ENCODE measurements at places on chromosomes 7 and 10.

GRCh38 chr10:102347236-102347828, 48.2 kb upstream of the NFKB2 start:
- peak; percentile 53 for DNase-seq

DNA sequence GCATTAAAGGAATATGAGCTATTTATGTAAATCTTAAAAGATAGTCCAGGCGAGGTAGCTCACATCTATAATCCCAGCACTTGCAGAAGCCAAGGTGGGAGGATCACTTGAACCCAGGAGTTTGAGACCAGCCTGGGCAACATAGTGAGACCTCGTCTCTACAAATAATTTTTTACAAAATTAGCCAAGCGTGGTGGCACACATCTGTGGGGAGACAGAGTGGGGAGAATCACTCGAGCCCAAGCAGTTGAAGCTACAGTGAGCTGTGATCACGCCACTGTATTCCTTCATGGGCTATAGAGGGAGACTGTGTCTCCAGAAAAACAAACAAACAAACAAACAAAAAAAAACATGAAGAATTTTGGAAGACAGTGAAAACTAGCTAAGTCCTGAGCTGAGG, 28.4 kb downstream of the HERC4 start:
- no peak for DNase-seq

GRCh38 chr7:75905785-75906604, 9.0 kb upstream of the POR start:
- peak; percentile 81 for DNase-seq

DNA sequence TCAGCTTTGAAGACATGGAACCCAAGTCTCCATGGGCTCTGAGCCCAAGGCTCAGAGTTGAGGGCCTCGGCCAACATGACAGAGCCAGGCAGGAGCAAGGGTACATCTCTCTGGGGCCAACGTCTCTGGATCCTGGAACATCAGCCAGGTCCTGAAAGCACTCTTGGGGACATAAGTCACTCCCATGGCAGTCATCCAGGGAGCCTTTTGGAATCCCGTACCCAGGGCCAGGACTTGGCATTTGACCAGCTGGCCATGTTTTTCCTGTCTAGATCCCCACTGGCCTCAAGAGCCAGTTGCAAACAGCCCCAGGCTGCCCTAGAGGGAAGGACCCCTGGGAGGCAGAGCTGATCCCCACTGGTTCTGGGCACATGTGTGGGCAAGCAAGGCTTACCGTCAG, 4.3 kb upstream of the CXCL12 start:
- no peak for DNase-seq

- DNase-seq: no peak
Observed at GRCh38 chr7:41217306-41217705, 485.6 kb downstream of the INHBA start.

GRCh38 chr7:108294595-108294994, 161.6 kb downstream of the NRCAM start:
- no peak for DNase-seq

GRCh38 chr10:7611909-7612308, 54.9 kb downstream of the ITIH5 start:
- no peak for DNase-seq

DNA sequence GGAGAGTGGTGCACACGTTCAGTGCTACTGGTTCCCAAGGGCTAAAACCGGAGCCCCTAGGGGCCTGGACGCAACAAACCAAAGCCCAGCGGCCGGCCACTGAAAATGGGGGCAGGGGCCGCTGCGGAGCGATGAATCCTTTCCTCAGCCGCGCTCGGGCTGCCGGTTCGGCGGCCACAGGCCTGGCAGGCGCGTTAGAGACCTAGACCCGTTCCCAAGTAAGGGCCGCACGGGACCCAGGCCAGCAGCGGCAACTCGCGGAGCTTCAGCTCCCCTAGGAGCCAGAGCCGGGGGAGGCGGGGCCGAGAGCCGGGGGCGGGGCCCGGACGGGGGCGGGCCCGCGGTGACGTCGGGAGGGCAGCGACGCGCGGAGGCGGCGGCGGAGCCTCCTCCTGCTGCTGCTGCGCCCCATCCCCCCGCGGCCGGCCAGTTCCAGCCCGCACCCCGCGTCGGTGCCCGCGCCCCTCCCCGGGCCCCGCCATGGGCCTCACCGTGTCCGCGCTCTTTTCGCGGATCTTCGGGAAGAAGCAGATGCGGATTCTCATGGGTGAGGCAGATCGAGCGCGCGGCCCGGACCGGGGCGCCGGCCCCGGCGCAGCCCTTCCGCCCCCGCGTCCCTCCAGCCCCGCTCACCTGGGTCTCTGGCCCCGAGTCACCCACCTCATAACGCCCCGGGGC, at the start of gene ARF5:
Gene ARF5, plus strand, starts transcription at position 393 of the 678 bp plus-strand sequence. Its CDS starts 88 bp downstream, at position 481.
- peak; percentile 63 for DNase-seq

- DNase-seq: peak; percentile 84
Observed at GRCh38 chr10:79111427-79111826, 42.7 kb downstream of the ZMIZ1 start.

DNA sequence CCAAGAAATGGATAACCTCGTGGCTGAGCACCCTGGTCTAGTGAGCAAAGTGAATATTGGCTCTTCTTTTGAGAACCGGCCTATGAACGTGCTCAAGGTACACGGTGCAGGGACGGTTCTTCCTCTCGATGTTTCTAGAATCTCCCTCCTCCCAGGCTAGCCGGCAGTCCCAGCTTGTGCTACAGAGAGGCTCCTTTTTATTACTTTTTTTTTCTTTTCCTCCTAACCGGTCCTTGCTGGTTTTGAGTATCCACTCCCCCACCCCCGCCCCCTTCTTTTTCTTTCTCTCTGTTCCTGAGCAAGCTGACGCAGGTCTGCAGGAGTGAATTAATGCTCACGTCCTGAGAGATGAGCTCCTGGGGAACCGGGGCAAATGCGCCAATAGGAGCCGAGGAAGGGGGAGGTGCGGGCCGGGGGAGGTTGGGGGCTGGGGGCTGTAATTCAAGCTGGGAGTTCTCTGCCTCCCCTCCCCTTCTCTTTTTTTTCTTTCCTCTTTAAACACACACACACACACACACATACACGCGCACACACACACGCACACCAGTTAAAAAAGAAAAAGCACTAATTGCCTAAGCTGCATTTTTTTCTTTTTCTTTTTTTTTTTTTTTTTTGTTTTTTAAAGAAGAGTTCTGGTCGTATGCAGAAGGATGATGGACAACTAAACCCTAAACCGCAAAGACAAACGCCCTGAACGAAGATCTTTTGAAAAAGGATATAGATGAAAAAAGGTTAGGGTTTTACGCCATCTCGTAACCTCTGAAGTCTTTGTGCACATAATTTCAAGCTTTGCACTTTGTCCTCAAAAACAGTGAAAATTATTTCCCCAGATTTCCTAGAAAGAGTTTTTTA, 6.6 kb downstream of the CPA2 start:
- no peak for DNase-seq

DNA sequence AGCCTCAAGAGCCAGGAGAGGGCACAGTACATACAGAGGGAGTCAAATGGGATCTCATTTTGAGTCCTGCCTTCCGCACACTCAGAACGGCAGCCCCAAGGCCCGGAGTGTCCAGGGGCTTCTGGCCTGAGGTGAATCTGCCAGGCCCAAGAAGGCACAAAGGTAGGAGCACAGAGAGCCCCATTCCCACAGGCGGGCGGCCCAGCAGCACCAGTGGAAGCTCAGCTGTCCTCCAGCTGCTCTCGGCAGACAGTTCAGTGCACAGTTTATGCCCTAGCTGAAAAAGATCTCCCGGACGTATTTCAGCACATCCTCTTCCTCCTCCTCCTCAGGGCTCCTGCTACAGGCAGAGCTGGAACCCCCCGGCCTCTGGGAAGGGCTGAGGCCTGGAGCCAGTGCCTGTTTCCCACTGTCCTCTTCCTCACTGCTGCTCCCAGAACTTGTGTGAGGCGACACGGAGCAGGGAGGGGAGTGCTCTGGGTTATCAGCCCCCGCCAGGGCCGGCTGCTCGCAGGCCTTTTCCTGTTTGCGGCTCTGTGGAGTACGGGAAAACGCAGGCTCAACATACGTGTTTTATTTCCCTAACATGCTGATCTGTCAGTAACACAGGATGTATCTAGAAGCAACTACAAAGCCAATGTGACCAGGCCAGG, 4.0 kb downstream of the CYREN start:
- DNase-seq: no peak

GRCh38 chr10:52313256-52313932, 687 bp upstream of the DKK1 start:
- no peak for DNase-seq

GRCh38 chr10:105843786-105844185, 1202.7 kb downstream of the SORCS3 start:
- DNase-seq: no peak

- peak; percentile 84 for DNase-seq
Observed at GRCh38 chr10:29555746-29556481, 78.9 kb downstream of the SVIL start.

DNA sequence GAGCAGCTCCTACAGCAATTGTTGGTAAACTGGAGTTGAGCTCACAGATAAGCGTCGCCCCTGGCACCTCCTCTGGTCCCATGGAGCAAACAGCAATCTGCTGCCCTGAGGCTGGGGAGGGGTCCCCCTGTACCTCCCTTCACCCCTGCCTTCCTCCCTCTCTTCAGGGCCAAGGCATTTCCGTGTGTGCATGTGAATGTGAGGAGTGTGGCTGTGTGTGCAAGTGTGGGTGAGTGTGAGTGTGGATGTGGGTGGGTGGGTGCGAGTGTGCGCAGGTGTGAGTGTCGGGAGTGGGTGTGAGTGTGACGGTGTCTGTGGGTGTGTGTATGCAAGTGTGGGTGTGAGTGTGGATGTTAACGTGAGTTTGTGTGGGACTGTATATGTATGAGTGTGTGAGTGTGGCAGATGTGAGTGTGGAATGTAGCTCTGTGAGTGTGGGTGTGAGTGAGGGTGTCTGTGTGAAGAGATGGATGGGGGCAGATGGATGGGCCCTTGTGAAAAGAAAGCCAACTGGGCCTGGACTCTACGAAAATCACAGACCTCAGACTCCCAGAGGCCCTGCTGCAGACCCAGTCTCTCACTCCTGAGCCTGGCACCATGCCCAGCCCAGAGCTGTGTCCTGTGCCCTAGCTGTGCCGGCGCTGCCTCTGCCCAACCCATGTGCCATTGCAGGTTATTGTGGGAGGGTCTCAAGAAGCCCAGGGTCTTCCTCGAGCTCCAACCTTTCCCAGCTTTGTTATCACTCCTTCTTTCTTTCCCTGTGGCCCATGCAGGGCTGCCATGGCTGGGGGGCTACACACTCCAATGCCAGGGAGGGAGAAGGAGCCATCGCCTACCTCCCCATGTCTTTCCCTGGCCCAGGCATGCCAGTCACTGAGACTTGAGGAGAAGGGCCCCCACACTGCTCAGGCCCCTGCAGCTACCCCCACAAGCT, 73.9 kb downstream of the GRID1 start:
- no peak for DNase-seq

DNA sequence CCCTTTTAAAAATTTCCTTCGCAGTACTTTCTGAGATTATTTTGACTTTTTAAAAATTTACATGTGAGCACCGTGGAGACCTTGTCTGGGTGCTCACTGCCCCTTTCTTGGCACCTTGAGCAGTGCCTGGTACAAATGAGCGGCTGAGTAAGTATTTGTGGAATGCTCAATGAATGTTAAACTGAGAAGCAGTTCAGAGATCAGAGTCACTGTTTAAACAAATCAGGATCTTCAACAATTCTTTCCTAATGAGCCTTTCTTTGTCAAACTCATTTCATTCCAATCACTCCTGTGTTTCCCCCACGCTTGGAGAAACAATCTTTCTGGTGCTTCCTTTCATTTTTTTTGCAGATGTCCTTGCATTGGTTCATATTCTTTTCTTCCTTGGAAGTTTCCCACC, 611.3 kb upstream of the GALNT17 start:
- peak; percentile 10 for DNase-seq

GRCh38 chr7:129093867-129094456, 39.1 kb upstream of the TNPO3 start:
- no peak for DNase-seq

DNA sequence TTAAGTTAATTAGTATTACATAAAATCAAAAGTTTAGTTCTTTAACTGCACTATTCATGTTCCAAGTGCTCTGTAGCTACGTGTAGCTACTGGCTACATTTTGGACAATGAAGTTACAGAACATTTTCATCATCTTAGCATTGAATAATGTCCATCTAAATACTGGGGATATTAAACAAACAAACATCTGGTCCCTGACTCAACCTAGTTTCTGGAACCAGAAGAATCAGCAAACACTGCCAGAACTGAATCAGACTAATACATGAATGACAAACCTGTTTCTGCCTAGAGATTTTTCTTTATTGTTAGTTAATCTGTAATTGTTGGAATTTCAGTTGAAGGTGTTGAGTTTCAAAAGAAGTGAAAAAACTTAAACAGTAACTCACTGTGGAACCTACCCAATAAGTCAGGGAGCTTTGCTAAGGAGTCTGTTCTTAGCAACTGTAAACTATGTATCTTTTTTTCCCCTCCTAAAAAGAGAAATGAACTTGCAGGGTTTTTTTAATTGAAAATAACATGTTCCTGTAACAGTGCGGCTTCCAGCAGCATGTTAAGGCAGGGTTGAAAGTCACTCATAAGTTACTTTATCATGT, 58.3 kb downstream of the CDK13 start:
- DNase-seq: peak; percentile 87

GRCh38 chr10:70197235-70197945, 27.1 kb upstream of the SAR1A start:
- no peak for DNase-seq

DNA sequence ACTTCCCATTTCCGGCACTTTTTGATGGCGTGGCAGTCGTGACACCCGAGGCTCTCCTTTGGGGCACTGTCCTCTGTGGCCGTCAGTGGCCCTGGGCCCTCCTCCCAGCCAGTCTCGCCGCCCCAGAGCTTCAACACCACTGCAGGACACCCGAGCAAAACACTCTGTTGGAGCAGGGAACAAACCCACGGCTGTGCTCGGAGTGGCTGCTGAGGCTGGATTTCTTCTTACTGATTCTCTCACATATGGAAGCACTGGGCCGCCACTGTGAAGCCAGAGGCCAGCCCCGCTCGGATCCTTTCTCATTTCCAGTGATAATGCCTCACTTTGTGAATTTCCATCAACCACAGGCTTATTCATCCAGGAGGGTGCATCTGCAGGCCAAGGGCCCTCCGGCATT, 58.2 kb upstream of the CYTH3 start:
- no peak for DNase-seq

DNA sequence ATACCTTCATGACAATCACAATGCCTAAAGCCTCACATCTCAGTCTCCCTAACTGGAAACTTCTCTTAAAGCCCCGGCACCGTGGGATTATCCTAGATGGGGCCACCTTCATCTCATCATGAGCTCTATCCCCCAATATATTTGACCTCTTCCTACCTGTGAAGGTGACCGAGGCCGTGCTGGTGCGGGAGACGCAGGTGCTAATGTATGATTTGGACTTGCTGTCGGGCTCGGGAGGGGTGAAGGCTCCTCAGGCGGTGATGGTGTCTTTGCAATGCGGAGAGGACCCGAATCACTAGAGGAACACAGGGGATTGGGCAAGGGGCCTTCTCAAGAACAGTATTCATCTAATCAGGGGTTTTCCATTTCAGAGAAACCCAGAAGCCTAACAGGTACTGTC, 168.4 kb downstream of the AMPH start:
- no peak for DNase-seq

DNA sequence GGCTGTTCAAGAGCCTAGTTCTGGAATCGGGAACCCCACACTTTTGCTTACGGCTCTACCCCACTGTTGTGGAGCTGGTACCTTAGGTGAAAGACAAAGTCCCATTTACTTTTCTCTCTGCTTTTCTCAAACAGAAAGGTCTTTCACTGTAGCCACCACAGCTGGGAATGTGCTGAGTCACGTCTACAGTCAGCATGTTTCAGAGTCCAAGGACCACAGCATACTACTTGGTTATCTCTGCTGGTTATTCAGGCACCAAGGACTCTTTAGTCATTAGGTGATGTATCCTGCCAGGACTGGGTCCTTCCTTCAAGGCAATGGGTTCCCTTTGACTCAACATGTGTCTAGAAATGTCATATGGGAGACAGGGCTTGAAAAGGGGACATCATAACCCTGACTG, 266.8 kb upstream of the STEAP1 start:
- DNase-seq: no peak
